AG08395 (cell line): ENCODE measurements at places on chromosomes 3 and 15.

DNA sequence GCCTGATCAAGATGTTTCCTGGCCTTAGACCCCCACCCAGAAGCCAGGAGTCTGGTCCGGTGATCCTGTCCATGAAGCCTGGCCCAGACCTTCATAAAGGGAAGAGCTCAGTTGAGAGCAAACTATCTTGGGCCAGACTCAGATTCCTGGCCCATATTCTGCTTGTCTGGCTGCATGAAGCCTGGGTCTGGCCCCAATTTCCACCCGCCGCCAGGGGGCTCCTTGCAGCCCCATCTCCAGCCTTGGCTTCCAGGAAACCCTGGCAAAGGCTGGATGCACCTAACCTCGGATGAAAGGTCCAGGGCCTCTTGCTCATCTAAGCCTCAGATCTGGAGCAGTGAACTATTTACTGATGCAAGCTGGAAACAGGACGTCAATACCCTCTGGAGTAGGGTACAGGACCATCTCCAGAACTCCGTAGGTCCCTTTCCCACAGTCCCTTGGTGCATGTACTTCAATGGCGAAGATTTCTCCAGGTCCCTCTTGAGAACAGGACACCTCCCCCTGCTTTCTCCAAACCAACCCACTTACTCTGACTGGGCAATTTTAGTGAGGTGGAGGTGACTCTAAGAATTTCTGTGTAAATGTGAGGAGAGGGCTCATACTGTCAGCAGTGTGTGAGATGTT is 5.6 kb downstream of the FOXL2 start:
- DNase-seq, result peak; percentile 44

DNA sequence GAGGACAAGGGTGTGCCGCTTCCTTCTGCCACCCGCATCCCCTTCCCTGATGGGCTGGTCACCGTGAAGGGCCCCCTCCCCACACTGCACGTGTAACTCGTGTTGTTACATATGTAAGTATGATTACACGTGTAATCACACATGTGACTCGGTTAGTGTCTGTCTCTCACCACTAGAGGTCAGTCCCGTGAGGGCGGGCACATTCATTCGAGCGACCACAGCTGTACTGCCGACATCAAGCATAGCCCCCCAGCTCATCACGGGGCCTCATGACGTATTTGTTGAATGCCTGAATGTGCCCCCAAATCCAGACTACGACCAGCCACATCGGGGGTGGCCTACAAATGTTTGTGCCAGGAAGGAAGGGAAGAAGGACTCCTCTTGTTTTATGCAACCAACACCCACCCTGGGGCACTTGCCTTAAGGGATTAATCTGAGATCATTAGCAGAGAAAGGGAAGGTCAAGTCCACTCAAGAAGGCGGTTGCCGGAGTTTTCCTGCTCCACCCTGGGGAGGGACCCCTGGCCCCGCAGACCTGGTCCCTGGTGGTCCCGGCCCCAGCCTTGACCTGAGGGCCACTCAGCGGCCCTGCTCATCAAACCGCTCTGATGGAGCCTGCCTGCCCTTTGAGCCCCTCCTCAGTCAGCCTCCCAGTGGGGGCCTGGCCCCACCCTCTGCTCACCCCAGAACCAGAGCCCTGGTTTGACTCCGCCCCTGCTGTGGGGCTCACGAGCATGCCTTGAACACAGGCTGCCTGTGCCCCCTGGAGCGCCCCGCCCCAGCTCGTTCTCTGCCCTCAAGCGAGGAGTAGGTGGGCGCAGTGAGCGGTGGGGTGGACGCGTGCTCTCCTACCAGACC is 52.8 kb downstream of the RGMA start:
- peak; percentile 25 for DNase-seq

DNA sequence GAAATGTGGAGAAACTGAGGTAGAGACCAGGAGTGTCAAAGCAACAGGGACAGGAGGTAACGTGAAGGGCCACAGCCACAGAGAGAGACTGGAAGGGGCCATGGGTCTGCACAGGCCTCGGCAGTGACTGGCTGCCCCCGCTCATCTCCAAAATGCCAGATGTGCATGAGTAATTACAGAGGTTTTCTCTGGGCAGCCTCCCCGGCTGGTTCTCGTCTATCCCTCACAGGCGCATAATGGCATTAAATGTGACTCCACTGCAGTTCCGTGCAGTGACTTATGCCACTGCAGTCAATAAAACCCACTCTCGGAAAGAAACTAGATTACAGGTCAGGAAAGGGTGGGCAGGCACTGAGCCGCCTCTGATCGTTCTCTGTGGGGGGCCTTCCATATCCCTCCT is 74.7 kb downstream of the WDR76 start:
- peak; percentile 14 for DNase-seq

- no peak for DNase-seq
Observed at GRCh38 chr15:68599153-68599545, 20.4 kb downstream of the CORO2B start.

DNA sequence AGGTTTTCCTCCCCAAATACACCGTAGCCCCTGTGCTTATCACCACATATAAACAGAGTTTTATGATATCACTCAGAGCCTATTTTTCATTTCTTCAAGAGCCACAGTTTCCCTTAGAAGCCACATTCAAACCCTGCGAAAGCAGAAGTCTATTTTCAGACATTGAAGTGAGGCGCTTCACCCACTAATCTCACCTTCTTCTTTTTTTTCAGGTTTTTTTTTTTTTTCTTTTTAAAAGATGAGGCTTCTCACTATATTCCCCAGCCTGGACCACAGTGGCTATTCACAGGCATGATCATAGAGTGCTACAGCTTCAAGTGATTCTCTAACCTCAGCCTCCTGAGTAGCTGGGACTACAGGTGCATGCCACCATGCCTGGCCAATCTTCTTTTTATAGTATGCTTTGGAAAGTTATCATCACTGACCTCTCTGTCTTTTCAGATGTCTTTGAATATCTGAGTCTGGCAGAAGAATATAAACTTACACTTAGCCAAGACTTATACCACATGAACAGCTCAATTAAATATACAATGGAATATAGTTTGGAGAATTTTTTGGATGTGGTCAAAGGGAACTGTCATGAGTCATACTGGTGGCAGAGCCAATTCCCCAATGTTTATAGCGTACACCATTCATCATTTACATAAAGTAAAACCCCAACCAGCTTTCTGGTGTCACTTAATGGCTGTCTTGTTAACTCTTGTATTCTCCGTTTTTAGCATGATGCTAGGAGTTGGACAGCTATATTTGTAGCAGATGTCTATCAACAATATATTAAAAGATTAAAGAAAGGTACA is 59.7 kb upstream of the CCDC50 start:
- no peak for DNase-seq

DNA sequence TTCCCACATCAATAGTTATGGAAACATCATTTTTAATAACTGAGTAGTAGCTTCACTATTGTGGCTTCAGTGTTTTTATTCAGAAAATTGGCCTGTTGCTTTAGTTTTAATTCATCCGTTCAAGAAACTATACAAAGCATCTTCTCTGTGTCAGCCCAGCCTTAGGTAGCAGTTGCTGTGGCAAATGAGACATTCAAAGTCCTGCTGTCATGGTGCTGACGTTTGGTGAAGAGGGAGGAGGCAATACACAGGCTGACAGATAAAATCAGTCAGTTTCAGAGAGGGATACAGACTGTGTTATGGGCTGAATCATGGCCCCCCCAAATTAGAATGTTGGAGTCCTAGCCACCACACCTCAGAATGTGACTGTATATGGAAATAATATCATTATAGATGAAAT is 56.5 kb downstream of the SLC7A14 start:
- no peak for DNase-seq

- DNase-seq, result no peak
Observed at GRCh38 chr3:194231929-194232832, 96.2 kb downstream of the HES1 start.

- no peak for DNase-seq
Observed at GRCh38 chr3:9622438-9622837, 26.9 kb upstream of the MTMR14 start.

DNA sequence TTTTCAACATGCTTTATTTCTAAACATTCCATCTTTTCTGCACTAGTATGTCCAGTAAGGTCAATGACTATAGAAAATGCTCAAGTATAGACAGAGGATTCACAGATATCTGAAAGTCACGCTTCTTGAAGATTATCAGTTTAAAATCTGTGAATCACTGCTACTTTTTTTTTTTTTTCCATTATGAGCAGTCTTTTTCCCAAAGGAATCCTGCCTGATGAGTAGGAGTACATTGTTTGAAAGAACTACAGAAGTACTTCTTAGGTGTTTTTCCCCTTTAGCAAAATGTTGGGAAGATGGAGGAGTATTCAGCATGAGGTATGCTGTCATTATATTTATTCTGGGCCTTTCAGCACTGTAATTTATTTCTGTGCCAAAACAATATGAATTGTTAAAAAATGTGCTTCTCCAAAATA is 266.2 kb downstream of the NLGN1 start:
- DNase-seq, result no peak

DNA sequence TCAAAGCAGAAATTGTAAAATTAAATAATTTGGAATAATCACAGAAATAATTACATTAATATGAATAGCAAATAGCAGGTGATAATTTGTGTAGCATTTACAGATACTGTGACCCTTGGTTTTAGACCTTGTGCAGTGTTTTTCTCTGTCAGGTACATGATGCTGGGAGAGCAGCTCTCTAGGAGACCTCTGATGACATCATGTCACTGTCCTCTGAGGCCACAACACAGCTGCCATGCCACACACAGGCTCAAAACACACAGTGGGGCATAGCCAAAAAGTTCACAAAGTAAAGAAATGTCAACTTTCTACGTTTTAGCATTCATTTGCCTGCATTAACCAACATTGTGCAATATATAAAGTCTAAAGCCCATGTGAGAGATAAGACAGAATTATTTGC is 71.8 kb upstream of the ZBTB20 start:
- DNase-seq, result no peak

DNA sequence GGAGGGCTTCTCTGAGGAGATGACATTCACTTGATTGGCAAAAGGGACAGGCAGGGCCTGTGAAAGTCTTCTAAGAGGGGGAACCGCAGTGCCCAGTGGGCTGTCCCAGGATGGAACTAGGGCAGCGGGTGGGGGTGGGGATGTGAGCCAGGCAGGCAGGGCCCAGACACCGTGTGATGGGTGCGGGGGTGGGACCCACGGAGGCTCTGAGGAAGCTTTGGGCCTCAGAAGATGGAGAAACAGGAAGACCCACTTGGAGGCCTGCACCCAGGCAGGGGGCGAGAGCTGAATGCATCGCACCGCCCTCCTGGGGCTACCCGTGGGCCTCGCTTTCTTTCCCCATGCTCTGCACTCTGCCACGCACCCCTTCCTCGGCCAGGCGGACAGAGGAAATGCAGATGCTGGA is 32.9 kb upstream of the ACAD9 start:
- no peak for DNase-seq

DNA sequence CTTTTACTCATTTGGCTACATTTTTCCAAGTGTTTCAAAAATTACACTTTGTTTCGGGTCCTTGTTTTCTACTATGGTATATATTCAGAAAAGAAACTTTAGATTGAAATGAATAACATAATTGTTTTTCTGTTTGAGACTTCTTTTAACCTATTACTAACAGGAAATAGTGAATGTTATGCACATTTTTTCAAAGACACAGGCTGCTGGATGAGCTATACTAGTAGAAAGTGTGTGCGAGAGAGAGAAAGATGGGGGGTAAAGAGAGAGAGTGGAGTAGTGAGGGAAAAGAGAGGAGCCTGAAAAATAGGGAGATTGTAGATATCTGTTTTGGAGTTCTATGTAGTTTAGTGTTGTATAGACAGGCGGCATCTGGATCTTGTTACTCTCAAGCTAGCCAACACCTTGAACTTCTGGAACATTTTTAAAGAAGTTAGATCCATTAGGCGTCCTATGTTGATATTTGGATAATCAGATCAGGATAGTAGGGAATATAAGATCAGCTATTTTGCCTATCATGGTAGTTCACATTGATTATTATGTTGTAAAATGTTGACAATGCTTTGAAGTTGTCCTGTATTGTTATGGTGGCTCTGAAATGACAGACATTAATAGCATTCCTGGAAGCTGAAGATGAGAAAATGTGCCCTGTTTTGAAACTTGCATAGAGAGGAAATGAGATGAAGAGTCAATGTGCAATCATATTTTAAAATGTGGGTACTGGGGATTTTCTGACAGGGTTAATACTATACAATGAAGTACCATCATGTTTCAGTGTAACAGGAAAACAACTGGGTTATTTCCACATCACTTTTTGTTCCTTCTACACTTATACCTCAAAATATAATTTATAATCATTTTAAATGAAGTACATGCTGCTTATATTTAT is 2.6 kb downstream of the RBMS3 start:
- no peak for DNase-seq

- DNase-seq, result no peak
Observed at GRCh38 chr3:173096994-173097785, 43.8 kb downstream of the SPATA16 start.

DNA sequence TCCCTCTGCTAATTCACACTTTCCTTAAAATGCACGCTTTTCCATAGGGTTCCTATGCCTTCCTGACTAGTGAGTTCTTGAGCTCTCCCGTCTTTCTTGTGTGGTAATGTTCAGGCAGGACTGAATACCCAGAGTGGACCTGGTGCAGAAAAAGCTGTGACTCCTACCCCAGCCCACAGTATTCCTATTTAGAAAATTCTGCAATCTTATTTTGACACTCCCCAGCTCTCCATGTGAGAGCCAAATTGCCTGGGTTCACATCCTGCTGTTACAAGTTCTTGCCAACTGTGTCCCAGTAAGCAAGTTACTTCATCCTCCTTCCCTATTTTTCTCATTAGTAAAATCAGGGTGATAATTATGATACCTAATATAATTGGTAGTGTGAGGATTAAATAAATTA is 290.8 kb upstream of the SLCO3A1 start:
- DNase-seq, result no peak

DNA sequence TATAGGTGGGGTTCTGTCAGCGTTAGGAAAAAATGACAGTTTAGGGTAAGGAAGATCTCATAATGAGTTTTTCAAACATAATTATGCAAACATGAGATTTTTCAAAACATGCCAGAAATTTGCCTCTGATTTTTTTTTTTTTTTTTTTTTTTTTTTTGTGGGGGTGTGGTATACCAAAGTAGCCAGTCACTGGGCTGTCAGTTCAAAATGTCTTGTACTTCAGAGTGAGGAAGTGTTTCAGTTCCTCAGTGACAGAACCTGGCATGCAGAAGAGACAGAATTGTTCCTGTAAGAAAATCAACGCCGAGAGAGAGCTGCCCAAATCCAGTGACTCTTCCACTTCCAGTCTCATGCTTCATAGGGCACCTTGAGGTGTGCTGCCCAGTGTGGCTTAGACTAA is 9.7 kb downstream of the NCBP2 start:
- DNase-seq, result no peak

- no peak for DNase-seq
Observed at GRCh38 chr3:120416868-120417267, 33.9 kb downstream of the FSTL1 start.

DNA sequence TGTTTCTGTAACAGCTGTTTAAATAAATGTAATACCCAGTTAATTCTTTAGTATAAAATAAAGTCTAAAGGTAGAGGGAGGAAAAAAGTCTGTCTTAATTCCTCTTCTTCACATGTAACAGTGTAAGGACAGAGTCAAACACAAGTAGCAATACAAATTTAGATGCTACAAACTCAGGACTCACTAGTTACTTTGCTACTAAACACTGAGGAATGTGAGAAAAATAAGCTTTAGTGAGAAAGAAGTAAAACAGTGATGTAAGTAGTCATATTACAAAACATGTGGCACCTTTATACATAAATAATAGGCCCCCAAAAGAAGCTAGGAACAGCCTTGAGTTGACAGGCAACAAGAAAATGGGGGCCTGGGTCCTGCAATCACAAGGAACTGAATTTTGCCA is 113.0 kb downstream of the TBC1D5 start:
- DNase-seq, result no peak

GRCh38 chr3:136734382-136735070 is 17.7 kb downstream of the STAG1 start:
- DNase-seq, result no peak
